Germinal center (tissue), 1 donor: ENCODE measurements at places on chromosomes 2 and 18.

DNA sequence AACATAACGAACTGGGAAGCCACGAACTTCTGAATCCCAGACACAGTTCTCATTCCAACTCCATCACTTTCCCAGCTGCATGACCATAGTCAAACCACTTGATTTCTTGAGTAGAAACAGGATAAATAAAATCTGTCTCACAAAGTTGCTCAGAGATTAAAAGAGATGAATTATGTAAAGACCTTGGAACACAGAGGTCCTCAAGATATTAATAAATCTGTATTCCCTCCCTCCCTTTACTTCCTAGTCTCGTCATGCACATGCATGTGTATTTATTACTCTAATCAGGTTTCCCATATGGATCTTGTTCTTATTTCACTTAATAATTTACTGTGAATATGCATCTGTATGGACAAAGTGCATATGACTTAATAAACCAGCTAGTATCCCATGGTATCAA lies 21.1 kb upstream of the CSRNP3 start:
- DNase-seq, result no peak

DNA sequence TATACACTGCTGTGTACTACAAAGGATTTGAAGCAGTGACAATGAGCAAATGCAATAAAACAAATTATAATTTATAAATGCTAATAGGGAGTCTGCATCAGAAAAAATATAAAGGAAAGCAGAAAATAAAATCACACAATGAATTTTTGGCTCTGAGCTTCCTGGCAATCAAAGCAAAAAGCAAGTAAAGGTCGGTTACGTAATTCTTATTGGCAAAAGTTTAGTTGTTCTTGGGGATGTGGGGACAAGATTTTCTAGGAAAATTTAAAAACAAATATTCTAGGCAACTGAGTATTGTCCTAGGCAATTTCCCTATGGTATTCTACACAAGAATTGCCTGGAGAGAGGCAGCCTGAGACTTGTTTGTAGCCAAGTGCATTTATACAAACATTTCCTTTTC lies 1.8 kb downstream of the ORC2 start:
- no peak for DNase-seq

DNA sequence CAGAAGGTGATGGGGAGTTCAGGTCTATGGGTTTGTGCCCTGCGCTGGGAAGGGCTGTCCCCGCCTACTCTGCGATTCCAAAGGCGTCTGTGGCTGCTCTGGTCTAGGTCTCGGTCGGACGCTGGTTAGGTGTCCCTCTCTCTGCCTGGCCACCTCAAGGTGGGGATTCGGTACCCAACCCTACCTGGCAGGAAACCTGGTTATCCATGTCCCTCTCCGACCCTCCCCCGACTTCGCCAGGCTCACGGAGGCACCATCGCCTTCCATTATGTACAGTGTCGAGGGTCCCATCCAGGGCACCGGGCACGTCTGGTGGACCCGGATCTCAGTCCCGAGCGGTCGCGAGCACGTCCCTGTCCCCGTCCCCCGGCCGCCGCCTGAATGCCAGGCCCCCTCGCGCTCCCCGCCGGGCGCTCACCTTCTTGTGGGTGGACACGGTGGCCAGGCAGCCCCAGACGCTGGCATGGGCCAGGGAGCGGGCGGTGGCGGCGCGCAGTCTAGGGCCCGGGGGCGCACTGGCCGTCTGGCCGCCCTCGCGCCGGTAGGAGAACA lies 628 bp downstream of the CREG2 start:
- no peak for DNase-seq

DNA sequence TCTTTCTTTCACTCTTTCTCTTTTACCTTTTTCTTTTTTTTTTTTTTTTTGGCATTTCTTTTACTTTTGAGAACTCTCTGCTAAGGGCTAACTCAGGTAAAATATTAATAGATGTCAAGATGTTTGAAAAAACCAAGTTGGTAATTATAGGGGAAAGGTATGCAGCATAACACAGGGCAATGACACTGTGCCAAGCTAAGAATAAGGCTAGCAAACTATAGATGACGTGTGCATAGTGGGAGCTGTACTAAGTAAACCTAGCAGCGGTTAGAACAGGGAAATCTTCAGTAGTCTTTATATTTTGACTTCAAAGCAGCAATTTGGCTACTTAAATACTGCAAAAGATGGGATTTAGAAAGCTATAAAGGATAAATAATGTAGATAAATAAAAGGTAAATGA lies 415.4 kb upstream of the RGPD4 start:
- DNase-seq, result no peak

DNA sequence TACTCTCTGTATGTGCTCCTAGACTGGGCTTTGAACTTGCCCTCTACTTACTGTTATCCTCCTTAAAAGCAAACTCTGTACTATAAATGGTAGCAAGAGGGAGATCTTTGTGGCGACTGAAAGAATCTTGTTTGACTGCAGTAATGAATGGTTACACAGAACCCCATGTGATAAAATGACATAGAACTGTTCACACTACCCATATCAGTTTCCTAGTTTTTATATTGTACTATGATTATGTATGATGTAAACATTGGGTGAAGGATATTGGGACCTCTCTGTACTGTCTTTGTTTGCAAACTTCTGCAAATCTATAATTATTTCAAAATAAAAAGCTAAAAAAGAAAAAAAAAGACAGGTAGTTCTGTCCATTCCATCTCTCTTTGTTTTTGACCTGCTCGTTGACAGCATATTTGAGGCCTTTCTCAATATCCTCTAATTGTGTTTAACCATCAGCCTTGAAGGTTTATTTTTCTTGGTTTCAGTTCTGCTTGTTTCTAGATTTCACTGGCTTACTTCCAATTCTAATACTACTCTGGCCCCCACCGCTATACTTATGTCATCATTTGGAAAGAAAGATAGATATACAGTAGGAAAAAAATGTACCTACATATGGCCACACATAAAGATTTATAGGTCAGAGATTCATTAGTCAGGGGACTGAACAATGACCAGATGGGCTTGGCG lies 79.2 kb upstream of the MYO3B start:
- no peak for DNase-seq

DNA sequence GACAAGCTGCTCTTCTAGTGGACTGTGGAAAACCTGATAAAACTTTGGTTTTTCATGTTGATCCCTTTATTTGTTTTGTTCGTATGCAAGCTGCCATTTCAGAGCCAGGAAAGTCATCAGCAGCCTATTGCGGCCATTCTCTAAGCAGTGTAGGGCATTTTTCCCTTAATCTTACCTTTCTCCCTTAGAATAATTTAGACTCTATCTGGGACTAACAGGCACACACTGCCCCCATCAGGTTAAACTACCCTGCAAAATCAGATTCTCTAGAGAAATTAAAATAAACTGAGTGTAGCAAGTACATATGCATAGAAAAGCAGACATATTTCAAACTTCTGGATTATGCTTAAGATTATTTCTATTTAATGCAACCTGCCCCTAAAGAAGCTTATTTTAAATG lies 347.5 kb downstream of the METTL4 start:
- DNase-seq, result no peak

DNA sequence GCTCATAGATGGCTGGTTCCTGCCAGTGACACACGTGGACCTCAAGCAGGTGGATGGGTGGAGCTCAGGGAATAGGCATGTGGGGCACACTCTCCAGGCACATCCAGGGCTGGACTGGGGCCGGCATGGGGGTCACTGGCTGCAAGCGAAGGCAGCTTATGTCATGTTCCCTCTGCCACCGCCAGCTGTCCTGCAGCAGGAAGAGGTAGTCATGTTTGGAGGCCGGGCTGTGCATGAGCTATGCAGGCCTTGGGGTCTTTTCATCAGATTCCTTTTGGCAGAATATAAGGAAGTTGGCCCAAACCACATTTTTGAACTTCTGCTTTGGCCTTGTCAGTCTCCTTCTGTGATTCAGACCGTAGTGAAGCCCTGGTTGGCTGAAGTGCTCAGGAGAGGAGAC lies 61.5 kb downstream of the AGAP1 start:
- DNase-seq, result no peak

- no peak for DNase-seq
Measured at GRCh38 chr2:157290525-157290924, 33.0 kb downstream of the GALNT5 start.

DNA sequence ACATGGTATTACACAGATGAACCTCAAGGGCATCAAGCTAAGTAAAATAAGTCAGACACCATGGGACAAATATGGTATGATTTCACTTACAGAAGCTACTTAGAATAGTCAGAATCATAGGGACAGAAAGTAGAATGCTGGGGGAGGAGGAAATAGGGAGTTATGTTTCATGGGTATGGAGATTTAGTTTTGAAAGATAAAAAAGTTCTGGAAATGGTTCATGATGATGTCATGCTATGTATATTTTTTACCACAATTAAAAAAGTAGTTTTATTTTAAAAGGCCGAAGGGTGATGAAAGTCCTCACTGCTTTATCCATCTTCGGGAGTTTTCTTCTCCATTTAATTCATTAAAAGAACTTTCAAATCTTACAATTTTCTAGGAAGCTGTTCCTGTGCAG lies 181.9 kb downstream of the CALCRL start:
- no peak for DNase-seq

- no peak for DNase-seq
Measured at GRCh38 chr18:27847412-27847811, 329.5 kb downstream of the CDH2 start.

DNA sequence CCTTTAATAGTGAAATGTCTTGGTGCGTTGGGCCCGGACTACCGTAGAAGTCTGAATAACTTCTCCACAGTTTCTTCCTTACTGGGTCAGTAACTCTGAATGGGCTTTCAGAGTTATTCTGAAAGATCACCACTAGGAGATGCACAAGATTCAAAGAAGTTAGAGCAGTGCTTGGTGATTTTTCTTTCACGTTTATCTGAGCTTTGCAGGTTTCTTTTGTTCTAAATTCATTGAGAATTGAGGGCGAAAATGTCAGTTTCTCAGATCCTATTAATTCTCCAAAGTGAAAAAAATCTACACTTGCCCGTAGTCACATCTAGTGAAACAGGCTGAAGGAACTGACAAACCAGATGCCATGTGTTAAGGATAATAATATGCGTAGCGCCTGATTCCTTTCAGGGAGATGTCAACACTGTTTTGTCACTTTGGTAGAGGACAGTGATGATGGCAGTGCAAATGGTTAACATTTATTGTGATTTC lies 70.1 kb downstream of the QPCT start:
- DNase-seq, result peak; percentile 58

DNA sequence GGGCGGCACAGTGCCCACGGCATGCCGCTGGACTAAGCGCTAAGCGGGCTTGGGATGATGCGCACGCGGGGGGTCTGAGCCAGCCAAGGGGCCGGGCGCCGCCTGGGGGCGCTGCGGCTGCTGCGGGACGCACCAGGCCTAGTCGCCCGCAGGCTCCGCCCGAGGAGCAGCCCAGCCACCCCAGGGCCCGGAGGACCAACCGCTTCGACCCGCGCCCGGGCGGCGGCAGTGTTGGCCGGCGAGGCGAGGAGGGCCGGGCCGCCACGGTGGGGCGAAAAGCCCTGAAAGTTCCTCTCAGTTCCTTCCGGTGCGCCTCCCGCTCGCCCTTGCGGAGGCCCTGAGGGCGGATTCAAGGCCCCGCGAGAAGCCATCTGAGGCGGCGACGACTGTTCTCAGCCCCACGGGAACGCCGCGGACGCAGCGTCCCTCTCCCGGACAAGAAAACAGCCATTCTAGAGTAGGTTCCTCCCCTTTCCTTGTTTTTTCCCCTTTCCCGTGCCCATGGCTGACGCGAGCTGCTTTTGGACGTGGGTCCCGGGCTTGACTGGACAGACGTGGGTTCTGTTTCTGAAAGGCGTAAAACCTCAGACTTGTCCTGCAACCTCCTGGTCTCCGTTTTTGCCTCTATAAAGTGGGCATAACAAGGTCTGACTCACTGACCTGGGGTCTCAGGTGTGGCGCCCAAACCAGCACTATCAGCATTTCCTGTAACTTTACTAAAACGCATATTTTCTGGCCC lies at the start of gene ANKAR:
Gene ANKAR, plus strand, starts transcription at position 297 of the 739 bp plus-strand sequence. CDS start 1,821 bp downstream, outside the sequence.
- peak; percentile 90 for DNase-seq

DNA sequence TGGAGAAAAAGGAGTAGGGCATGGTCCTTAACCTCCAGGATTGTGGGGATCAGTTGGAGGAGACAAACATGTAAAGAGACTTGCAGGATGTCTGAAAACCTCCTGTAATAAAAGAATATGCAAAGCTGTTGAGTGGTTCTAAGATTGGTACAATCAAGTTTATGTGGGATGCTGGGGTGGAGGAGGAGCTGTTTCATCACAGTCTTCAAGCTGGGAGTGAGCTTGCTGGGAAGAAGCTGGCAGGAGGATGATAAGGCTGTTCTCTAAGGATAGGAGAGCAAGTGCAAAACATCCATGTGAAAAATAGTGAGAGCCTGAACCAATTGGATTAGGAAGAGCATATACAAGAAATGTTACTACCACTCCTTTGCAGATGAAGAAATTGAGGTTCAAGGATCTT lies 161.9 kb upstream of the CRIM1 start:
- no peak for DNase-seq

DNA sequence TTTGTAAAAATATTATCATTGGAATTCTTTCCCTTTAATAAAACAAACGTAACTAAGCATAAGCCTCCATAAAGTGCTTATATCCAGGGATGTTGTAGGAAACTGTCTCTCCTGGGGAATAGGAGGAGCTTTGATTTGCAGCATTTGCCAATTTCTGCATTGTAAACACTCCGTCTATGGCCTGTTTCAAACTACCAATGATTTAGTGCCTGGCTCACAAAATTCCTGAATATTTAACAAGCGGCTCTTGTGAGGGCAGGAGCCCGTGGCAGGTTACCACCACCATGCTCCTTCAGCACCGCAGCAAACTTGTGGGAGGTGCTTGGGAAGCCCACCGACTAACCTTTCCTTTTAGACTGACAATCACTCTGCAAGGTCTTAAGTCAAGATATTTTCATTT lies 520.3 kb downstream of the SOX11 start:
- no peak for DNase-seq

- no peak for DNase-seq
Measured at GRCh38 chr2:1340141-1340512, 73.1 kb upstream of the TPO start.

DNA sequence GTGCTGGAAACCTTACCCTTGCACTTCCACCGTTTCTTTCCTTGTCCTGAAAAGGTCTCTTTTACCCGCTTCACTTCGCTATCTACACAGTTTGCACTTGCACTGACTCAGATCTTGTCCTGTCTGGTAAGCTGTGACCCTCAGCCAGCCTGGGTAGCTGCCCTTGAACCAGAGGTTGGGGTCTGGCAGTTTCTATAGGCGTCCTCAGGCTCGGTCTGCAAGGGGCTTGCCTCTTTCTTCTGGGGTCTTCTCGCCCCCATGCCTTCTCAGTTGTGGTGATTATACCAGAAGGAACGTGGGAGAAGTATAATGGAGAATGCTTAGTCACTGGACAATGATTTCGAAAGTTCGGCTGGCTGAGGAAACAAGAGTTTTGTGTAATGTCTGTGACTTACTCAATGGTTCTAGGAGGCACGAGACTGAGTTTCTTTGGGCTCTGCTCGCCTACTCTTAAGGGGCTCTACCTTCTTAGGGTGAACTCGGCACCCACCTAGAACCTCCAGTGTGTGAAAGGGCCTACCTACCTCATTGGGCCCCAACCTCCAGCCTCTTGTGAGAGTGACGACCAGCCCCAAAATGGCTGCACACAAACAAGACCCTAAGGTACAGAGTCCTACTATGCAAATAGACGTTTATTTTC lies 6.9 kb upstream of the STAT1 start:
- no peak for DNase-seq

GRCh38 chr18:48850822-48851598 lies 99.8 kb downstream of the SMAD7 start:
- no peak for DNase-seq
